ENCODE measurements at places on chromosomes 3 and 15.
A peak's percentile ranks its signal among the peaks of the same experiment; 100 is the strongest.

GRCh38 chr3:32946973-32947788 lies 4.3 kb upstream of the CCR4 start:
- DNase-seq, result no peak

GRCh38 chr3:134277066-134277660 lies 26.5 kb upstream of the RYK start:
- no peak for DNase-seq

GRCh38 chr15:77871852-77872371 lies 205.6 kb downstream of the TBC1D2B start:
- DNase-seq, result no peak

DNA sequence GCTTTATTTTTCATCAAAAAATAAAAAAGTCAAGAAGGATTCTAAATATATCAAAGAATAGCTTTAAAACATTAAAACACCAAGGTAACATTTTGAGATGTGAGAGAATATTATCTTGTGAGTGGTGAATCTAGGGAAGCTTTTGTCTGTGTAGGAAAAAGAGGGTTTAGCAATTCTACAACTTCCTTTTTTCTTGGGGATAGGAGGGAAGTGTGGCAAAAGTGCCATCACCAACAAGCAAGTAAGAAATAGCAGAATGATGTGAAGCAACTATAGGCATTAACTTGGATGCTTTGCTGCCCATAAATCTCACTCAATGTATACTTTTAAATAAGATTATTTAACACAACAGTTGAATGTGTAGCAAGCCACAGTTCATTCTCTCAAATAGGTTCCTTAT lies 57.8 kb upstream of the SUCLG2 start:
- DNase-seq, result no peak

- peak; percentile 3 for DNase-seq
Observed at GRCh38 chr3:38454178-38454883, 641 bp downstream of the ACVR2B start.

- no peak for DNase-seq
Observed at GRCh38 chr15:77541421-77542181, 91.1 kb downstream of the LINGO1 start.

DNA sequence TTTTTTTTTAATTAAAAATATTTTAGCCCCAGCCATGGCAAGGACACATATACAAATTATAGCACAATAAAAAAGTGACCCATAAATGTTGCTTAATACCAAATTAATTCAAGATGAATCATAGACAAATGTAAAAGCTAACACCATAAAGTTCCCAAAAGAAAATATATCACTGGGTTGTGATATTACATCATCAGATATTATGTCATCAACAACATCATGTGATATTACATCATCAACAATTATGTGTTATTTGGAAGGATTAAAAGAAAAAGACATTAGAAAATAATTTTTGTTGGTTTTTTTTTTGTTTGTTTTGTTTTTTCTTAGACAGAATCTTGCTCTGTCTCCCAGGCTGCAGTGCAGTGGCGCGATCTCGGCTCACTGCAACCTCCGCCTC lies 34.5 kb upstream of the ABHD10 start:
- DNase-seq, result peak; percentile 40

DNA sequence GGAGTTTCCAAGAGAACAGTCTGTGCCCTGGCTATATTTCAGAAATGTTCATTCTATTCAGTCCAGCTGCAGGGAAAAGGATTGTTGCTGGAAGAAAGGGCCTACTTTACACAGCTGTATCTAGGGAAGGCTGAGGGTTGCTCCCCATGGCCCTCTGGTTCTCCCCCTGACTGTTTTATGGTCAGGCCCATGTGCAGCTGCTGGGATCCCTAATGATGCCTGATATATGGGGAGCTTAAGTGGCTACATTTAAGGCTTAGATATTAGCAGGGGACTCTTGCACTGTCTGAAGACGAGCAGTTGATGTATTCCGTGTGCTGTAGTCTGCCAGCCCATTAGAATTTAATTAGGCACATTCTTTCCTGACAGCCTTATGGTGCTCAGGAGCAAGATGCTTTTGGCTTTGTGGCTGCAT lies 72.0 kb downstream of the FAM43A start:
- DNase-seq, result no peak

DNA sequence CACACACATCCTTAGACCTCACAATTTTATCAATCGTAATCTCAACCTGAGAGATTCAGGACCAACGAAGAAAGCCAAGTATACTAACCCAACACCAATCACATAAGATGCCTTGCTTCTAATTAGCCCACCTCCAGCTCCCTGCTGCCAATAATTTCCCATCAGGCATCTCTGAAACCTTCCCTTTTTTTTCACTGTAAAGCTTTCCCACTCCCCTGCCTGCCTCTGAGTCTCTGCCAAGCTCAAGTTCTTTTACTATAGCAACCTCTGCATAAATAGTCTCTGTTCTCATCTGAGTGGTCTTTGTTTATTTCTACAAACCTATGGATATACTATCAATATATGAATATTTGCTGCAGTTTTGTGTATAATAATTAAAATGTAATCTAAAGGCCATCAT lies 86.5 kb downstream of the PIK3CB start:
- no peak for DNase-seq

DNA sequence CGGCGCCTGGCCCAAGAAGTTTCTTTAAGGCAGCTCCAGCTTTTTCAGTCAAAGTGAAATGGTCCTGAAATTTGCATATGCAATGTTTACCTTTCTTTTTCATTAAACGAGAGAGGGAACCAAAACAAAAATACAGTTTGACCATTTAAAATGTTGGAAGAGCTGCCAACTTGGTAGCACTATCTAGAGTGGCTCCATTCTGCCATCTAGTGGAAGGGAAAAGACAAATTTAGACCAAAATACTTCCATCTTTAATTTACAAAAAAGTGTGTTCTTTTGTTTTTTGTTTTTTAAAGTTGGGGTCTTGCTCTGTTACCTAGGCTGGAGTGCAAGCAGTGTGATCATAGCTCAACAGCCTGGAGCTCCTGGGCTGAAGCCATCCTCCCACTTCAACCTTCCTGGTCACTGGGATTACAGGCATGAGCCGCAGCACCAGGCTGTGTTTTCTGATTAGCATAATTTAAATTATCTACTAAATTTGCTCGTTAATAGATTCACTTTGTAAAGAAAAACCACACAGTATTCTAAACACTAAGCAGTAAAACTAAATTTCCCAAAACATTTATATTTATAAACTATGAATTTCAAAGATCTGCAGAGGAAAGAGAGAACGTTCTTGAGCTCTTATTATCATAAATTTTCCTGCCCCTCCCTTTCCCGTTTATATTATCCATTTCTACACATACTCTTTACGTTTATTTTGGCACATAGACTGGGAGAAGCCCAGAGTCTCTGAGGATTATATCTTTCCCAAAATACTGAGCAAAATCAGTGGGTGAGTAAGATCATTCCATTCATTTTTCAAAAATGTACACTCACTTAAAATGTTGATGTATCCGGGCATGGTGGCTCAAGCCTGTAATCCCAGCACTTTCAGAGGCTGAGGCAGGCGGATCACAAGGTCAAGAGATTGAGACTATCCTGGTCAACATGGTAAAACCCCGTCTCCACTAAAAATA lies 15.4 kb upstream of the RFC4 start:
- DNase-seq, result peak; percentile 75

DNA sequence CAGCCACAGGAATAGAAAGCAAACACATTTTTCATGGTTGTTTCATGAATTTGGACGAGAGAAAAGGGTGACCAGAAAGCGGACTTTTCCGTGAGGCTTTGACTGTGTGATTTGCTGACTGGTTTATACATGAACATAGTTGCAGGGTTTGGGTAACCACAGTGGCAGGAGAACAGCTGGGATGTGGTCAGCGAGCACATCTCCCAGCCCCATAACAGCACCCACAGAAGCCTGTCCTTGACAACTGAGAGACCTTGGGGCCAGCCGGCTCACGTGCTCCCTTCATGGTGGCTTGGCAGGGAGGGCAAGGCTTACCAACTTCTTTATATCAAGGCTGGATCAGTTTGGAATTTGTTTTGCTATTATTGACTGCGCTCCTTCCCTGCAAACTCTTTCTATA lies 13.2 kb upstream of the RGMA start:
- no peak for DNase-seq

DNA sequence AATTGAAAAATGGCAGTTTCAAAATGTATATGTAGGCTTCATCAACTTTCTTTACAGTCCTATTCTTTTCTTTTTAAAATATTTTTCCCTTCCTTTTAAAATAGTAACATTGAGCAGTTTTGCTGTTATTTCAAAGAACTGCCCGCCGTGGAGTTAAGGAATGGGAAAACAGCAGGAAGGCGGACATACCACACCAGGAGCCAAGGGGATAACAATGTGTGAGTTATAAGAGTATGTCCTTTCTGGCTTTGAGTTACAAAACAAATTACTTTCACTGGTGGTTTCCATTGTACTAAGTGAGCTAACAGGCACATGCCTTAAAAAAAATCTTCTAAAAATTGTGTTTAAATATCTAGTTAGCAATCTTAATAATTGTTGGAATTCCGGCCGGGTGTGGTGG lies 37.4 kb upstream of the FBXL22 start:
- no peak for DNase-seq

DNA sequence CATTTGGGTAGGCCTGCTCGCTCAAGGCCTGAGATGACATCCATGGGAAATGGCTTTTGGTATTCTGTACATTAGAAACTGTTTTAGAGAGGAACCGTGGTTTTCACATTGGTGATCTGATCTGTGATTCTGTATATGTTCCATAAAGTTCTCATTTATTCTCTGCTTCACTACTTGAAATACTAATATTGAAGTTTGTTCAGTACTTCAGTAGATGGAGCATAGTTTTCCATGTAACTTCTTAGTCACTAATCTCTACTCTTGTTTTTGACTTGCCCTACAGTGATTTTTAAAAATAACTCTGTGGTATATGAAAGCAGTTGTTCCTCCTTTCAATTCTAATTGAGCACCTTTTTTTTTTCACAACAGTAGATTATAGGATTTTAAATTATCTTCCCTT lies 66.5 kb downstream of the MBNL1 start:
- no peak for DNase-seq

DNA sequence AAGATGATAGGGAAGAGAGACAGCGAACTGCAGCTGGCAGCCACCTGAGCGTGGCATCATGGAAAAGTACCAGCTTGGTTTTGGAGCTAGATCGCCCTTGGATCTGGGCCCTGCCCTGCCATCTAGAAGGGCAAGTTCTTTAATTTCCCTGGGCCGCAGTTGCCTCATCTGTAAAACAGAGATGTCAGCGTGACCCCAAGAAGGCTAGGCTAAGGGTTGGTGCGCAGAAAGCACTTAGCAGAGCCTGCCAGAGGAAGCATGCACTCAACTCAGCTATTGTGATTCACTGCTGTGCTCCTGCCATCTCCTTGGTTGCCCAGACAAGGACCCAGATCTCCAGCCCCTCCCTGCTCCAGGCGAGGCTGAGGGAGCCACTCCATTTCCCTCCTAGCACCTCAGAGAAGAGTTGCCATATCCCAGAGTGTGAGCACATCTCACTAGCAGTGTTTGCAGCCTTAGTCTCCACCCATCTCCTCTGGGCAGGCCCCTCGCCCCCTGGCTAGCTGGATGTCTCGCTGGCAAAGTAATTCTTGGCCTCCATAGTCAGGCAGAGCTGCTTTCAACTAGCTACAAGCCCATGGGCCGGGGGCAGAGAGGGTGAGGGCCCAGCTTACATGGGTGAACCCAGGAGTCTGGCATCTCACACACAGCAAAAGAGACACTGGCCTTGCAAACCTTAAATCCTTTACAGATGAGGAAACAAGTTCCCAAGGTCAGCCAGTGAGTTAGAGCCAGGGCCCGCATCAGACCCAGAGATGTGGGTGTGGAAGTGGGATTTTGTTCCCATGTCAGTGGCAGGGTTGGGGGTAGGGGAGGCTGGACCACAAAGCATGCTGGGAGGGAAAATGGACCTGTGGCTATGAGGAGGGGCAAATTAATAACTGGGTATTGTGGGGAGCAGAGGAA lies 280.7 kb upstream of the TLE3 start:
- DNase-seq, result no peak

DNA sequence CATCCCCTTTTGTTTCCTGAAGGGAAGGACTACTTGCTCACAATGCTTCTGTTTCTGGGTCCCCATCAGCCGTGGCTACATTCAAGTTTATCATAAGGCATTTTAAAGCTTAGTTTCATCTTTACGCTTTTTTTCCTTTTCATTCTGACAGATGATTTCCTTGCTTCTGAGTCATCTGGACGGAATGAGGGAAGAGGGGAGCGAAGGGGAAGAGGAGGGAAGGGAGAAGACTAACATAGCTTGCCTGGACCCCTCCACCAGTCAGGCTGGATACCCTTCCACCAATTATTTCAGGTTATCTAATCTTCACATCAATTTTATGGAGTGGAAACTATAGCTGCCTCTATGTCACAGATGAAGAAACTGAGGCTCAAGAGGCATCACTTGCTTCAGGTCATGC lies 27.6 kb downstream of the FAM3D start:
- DNase-seq, result no peak

DNA sequence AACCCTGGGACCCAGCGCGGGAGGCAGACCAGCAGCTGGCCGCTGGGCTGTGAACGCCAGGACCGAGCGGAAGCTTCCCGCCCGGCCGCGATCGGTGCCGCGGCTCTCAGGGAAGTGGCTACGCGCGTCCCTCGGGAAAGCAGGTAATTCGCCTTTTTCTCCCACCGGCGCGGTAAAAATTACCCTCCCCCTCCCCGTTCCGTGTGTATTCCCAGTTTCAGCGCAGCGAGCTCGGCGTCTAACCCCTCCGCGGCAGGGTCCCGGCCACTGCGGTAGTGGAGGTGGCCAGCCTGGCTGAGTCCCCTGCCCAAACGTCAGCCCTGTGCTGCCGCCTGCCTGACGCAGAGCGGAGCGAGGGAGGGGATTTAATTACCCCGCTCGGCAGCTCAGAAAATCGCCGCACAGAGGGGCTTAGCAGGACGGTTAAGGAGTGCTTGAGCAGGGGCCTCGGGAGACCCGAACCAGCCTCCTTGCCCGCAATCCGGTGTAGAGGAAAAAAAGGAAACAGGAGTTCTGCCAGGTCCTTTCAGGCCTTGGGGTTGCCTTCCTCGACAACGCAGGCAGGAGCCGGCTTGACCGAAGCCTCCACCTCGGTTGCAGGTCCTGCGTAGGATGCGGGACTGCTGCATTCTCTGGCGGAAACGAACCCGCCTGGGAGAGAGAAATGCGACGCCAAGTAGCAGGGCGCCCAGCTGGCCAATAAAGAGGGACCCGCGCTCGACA lies 2.9 kb downstream of the GATA2 start:
- DNase-seq, result no peak

DNA sequence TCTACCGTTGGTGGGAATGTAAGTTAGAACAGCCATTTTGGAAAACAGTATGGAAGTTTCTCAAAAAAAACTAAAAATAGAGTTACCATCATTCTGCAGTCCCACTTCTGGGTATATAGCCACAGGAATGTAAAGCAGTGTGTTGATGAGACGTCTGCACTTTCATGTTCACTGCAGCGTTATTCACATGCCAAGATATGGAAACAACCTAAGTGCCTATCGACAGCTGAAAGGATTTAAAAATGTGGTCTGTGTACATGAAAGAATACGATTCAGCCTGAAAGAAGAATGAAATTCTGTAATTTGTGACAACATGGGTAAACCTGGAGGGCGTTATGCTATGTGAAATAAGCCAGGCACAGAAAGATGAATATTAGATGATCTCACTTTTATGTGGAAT lies 157.7 kb downstream of the THSD4 start:
- DNase-seq, result peak; percentile 55

All from fibroblast of mammary gland (primary cell).